ENCODE measurements at places on chromosomes 11 and 22.

DNA sequence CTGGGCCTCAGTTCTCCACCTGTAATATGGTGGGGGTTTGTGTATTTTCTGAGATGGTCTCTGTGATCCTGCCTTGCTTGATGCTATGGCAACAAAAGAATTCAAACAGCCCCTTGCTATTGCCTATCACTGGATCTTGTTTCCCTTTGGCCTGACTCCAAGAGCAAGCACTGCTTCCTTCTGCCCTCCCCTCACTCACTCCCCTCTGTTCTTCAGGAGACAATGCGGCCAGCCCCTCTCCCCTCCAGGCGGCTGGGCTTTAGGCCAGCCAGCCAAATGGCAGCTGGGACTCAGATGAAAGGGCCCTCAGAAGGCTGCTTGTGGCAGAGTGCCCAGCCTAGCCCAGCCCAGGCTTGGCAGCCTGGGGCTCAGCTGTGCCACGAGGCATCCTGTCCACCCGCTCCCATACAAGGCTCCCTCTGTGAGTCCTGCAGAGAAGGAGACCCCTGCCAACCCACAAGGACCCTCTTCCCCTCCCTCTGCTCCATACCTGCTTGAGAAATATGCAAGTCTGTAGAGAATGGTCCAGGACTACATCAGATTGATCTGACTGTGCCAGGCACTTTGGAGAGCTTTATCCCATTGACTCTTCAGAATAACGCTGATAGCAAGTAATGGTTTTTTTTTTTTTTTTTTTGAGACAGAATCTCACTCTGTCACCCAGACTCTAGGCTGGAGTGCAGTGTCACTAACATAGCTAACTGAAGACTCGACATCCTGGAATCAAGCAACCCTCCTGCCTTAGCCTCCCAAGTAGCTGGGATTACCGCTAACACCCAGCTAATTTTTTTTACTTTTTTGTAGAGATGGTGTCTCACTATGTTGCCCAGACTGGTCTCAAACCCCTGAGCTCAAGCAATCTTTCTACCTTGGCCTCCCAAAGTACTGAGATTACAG, 7.6 kb upstream of the KCTD14 start:
- DNase-seq = no peak

DNA sequence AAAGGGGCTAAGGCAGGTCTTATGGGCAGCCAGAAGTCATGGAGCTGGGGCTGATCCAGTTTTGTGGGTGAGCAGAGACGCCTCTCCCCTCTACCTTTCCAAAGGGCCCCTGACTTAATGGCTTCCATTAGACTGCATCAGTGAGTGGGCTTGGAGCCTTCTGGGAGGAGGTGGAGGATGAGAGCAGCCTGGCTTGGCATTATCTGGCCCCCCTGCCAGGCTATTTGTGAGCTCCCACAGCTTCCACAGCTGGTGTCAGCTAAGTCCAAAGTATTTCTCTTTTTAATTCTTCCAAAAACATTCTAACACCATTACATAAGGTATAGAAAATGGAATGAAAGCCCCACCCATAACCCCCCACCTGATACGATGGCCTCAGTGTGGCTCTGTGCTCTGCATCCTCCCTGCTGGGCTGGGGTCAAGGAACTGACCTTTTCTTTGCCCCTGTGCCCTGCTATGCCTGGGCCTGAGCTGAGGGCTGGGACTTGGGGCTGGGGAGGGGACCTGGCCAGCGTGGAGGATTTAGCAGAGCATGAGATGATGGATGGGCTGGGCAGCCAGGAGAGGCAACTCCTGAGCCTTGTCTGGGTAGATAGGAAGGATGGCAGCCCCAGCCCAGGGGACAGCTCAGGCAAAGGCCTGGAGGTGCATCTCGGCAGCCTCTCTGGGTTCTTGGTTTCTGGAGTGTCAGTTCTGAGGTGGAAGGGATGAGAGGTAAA, 4.0 kb downstream of the AIFM3 start:
- no peak for DNase-seq

- no peak for DNase-seq
Observed at GRCh38 chr11:61305417-61305816, 10.3 kb upstream of the VWCE start.

DNA sequence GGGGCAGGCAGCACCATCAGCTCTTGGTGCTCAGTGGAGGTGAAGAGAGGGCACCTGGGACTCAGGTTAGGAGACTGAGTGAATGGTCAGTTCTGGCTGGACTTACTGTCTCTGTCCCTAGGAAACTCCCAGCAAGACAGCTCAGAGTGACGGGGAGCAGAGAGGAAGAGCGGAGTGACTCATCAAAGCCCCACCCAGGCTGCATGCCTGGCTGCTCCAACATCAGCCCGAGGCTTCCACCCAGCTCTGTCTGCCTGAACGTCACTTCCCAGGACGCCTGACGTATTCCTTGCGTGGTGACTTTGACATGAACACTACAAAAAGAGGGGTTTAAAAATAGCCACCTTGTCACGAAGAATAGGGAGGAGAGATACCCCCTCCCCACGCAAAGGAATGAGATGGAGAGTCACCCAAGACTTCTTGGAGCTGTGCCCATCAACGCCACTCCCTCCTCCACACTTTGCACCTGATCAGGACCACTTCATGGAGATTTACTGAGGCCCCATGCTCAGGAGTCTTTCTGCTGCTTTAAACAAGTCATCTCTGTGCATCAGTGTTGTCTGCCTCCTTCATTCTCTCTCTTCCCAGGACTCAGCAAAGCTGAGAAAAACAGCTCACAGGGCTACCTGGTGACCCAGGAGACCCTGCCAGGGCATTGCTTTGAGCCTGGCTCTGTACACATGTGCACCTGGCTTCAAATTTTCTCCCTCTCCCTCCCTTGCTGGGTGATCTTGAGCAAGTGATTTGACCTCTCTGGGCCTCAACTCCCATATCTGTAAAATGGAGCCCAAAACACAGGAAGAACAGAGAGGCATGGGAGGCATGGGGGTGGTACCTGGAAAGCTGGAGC, 83.1 kb downstream of the MN1 start:
- DNase-seq = peak; percentile 90

DNA sequence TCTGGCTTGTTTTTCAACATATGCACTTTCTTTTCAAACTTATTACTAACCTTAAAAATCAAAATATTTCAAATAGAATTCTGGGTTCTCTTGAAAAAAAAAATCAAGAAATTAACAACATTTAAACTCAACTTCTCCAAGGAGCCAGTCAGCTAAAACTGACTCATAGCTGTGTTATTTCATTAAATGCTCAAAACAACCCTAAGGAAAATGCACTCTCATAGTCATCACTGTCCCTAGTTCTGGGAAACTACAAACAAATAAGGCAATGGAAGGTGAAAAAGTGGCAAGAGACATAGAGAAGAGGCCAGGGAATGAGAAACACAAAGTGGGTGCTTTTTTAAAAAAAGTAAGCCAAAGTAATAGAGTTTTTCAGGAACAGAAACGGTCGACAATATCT, 4.1 kb upstream of the ARHGAP20 start:
- no peak for DNase-seq

- no peak for DNase-seq
Observed at GRCh38 chr11:67029146-67029545, 6.2 kb downstream of the SYT12 start.

DNA sequence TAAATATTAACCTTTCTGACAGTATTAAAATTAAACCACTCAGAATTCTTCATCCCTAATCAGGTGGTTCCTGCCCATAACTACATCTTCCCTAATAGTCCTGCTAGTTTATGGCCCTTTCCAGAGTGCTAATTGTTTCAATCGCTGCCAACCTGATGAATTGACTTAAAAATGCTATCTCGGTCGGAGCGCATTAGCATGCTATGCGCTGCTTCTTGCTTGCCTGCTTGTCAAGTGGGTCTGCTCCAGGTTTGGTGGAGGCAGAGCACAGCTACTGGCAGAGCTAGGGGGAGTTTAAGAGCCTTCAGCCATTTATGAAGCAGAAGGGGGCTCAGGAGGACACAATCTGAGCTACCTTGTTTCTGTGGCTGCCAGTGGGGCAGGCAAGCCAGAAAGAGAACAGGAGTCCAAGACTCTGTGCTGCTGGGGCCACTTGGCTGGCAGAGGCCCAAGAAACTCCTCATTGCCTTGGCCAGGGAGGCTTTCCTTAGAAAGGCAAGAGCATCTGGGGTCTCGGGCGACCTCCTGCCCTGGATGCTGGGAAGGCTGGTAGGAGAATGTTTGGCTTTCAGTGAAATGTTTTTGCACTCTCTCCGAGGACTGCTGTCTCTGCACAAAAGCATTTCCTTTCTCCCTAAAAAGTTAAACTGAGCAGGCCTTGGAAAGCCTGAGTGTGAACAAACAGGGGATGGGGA, 62.1 kb upstream of the PHOX2A start:
- no peak for DNase-seq

GRCh38 chr11:78216021-78216420, 27.3 kb downstream of the USP35 start:
- no peak for DNase-seq

GRCh38 chr11:108278546-108278945, 55.7 kb downstream of the ATM start:
- DNase-seq = no peak

DNA sequence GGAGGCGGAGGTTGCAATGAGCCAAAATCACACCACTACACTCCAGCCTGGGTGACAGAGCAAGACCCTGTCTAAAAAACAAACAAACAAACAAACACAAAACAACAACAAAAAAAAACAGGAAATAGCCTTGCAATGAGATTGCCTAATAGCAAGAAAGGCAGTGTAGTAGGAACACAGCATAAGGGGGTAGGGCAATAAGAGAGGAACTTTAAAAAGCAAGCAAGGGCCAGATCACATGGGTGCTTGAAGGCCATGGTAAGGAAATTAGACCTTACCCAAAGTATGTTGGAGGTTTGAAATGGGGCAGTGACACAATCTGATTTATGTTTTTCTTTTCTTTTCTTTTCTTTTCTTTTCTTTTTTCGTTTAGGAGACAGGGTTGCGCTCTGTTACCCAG, 34.7 kb upstream of the NRIP3 start:
- no peak for DNase-seq

DNA sequence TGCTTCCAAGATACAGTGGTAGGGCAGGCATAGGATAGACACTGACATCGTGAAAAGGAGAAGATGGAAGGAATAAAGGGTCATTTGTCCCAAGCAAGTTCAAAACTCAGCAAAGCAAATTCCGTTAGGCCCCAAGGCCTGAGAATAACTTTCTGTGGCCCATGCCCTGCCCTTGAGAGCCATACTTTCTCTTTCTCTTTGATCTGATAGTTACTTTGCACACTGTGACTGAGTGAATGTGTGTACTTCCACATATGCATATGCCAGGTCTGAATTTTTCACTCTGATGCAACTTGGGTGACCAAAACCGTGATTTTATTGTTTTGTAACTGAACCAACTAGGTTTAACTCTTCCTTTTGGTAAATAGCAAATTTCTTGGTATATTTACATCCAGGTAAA, 371.5 kb downstream of the RAB38 start:
- no peak for DNase-seq

GRCh38 chr11:128318856-128319474, 268.4 kb downstream of the ETS1 start:
- no peak for DNase-seq

- no peak for DNase-seq
Observed at GRCh38 chr22:50247748-50248147, 2.9 kb upstream of the TUBGCP6 start.

DNA sequence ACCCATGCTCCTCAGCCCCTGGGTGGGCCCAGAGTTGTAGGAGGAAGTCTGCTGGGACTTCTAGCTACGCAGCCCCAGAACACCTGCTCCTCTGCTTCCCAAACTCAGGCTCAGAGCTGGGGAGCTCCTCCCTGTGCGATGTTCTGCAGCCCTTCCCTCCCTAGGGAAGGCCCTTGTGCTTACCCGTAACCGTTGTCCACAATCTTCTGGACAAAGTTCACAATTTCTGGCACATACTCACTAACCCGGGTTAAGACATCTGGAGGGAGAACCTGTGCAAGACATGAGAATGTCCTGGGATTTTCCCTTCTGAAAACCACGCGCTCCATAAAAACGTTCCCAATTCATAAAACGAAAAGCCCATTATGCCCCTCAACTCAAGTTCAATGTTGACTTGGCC, 28.4 kb downstream of the CARS1 start:
- no peak for DNase-seq

GRCh38 chr22:39625569-39626537, 55.3 kb downstream of the CACNA1I start:
- DNase-seq = peak; percentile 84

DNA sequence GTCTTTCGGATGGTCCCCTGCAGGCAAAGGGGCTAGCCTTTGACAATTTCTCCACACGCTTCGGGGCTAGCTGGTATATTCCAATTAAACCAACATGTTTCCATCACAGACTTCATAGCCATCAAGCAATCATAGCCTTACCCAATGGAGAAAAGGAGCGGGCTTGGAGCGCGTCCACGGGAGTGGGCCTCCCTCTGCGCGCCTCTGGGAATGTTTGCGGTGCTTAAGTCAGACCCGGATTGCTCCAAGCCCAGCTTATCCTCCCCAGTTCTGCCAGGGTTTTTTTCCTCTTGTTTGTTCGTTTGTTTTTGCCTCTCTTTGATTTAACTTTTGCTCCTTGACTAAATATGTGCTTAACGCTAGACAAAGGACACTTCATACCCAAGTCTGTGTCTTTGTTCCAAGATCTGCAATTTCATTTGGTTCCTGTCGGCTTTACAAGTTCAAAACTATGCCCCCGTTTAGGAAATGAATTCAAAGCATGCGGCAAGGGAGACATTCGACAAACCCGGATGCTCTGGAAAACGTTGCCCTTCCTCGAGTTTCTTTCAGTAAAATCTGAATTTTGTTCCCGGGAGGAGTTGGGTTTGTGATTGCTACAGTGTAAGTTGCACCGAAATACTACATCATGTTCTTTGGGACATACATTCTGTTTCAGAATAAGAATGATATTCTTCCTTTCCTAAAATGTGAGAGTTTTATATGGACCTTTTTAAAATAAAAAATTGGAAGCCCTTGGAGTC, 1.0 kb upstream of the GLB1L2 start:
- no peak for DNase-seq

DNA sequence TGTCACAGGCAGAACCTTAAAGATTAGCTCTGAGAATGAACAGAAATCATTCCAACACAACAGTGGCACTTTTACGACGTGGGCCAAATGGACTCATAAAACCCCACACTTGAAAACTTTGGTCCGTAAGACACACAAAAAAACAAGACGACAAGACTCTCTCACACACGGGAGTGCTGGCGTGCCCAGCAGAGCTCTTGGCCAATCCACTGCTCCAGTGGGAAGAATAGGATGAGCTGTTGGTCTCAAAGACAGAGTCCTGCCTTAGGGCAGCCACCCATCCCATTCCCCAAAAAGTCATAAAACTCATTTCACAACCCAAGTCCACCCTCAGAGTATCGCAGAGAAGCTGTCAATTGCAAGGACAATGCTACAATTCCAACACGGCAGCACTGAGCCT, 18.2 kb downstream of the LARGE1 start:
- DNase-seq = no peak

GRCh38 chr11:23551706-23552105, 691.4 kb upstream of the CCDC179 start:
- no peak for DNase-seq

- no peak for DNase-seq
Observed at GRCh38 chr11:36326524-36327419, 30.7 kb downstream of the PRR5L start.

- DNase-seq = no peak
Observed at GRCh38 chr11:27395556-27396258, 32.7 kb upstream of the CCDC34 start.

GRCh38 chr22:42222140-42222539, 48.3 kb downstream of the TCF20 start:
- DNase-seq = no peak

Data from K562 (cell line).